ENCODE measurements at places on chromosomes 1 and 21. TPM values are rescaled to one million over a fixed set of nuclear protein-coding genes. Genes with fewer than 3 reads are reported as not detected.

Gene MCOLN2
- 10.8 TPM for total RNA-seq

Gene CASQ2
- 0.49 TPM for total RNA-seq

Gene BPNT1
- total RNA-seq, result 87.1 TPM

Gene CHD1L
- 34.5 TPM for total RNA-seq

Gene THAP3
- total RNA-seq, result 8.5 TPM

Gene KCNK2
- 0.34 TPM for total RNA-seq

Gene FBXO28
- total RNA-seq, result 31.5 TPM

Gene CD48
- 8.6 TPM for total RNA-seq

Gene S100A8
- 3.4 TPM for total RNA-seq

Gene CELA2A
- not detected for total RNA-seq

Gene NOS1AP
- total RNA-seq, result 14.3 TPM

Gene NGF
- total RNA-seq, result 1.6 TPM

Gene RNU1-2
- total RNA-seq, result 2,195 TPM

Gene PRR9
- not detected for total RNA-seq

GRCh38 chr1:19344372-19344810 is 32.3 kb downstream of the SLC66A1 start:
- DNase-seq, result peak; percentile 78

DNA sequence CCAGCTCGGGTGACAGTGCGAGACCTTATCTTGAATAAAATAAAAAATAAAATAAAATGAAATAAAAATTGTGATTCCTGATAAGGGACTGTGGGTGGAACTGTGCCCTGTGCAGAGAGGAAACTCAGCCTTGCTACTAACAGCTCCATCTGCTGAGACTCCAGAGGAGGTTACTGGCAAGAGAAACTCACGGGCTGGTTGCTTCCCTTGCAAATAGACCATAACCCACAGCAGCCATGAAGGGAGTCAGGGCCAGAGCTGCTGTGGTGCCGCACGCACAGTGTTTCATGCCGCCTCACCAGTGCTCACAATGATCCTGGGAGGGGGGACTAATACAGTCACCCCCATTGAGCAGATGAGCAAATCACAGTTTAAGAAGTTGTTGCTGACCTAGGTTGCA is 13.7 kb downstream of the ZBTB17 start:
- no peak for DNase-seq

- peak; percentile 71 for DNase-seq
These were observed 34.8 kb downstream of the CHAF1B start for GRCh38 chr21:36419996-36420395.

DNA sequence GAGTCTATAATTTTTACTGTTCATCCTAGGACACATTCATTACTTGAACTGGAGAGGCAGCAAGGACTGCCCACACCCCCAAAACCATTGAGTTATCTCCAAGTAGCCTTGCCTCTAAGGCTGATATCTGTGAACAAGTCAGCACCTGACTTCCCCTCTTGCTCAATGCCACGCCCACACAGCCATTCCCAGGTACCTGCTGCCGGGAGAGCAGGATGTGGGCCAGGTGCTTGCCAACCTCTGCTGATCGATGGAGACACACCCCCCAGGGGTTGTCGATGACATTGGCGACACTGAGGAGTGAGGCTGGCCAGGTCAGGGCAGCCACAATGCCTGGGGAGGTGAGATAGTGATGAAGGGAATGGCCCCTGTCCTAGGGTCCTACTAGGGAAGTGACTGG is 60.1 kb downstream of the TMCO4 start:
- no peak for DNase-seq

DNA sequence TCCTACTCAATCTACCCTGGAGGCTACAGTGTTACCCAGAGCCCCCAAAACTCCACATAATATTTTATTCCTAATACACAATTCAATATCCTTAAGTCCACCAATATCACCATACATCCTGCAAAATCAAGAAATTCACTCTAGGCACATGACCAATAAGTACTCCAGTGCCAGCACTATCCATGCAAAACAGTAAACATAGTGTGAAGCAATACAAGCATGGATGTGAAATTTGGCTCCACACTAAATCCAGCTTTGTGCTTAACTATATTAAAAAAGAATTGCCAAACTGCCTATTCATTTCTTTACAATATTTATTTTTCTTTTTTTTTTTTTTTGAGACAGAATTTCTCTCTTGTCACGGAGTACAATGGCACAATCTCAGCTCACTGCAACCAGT is 3.0 kb upstream of the MEAF6 start:
- DNase-seq, result no peak

GRCh38 chr1:204408602-204409001 is 3.0 kb downstream of the PPP1R15B start:
- DNase-seq, result no peak

GRCh38 chr1:165994107-165994506 is 166.7 kb downstream of the UCK2 start:
- no peak for DNase-seq

GRCh38 chr1:165328136-165328535 is 28.4 kb downstream of the LMX1A start:
- no peak for DNase-seq

- no peak for DNase-seq
These were observed 46.2 kb downstream of the COLGALT2 start for GRCh38 chr1:183991348-183991747.

GRCh38 chr1:64019818-64020217 is 183.6 kb upstream of the UBE2U start:
- peak; percentile 37 for DNase-seq

DNA sequence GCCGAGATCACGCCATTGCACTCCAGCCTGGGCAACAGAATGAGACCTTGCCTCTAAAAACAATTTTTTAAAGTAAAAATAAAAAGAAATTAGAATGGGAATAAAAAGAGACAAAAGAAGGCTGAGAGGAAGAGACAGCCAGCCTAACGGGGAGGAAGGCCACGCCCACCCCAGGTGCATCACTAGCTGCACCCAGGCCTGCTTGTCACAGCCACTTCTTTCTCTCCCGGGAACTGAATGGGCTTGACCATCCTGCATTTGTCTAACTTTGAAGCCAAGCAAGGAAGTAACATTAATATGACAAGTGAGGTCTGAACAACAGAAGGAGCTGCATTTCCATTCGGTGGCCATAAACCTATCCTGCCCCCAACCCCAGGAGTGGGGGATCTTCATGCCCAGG is 20.8 kb upstream of the EFNA1 start:
- no peak for DNase-seq

- no peak for DNase-seq
These were observed 7.2 kb downstream of the CNIH3 start for GRCh38 chr1:224623310-224623714.

- DNase-seq, result no peak
These were observed 21.6 kb downstream of the MAPKAPK2 start for GRCh38 chr1:206706298-206706791.

DNA sequence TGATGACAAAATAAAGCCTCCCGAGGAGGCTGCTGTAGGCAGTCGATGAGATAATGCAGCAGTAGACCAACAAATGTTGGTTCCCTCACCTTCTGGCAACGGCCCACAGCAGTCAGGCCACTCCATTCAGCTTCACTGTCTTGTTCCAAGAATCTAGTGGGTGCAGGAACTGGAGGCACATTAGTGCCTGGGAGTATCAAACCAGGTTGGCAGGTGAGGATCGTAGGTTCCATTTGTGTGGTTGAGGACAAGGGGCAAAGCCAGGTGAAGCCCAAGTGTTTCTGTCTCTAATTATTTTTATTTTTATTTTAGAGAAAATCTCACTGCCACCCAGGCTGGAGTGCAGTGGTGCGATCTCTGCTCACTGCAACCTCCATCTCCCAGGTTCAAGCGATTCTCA is 13.3 kb downstream of the FBXO2 start:
- no peak for DNase-seq

- DNase-seq, result no peak
These were observed 33.9 kb downstream of the DDR2 start for GRCh38 chr1:162666006-162666645.

GRCh38 chr1:14262637-14263036 is 335.8 kb upstream of the KAZN start:
- no peak for DNase-seq

- DNase-seq, result no peak
These were observed 51.0 kb downstream of the SYDE2 start for GRCh38 chr1:85149805-85150204.

DNA sequence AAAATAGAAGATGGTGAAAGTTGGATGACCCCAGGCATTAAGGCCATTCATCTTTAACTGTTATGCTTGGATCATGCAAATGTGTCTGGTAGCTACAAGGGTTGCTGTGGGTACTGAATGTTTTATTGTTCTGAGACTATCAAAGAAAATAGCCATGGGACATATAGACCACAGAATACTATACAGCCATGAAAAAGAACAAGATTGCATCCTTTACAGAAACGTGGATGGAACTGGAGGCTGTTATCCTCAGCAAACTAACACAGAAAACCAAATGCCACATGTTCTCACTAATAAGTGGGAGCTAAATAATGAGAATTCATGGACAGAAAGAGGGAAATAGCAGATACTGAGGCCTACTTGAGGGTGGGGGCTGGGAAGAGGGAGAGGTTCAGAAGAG is 249.0 kb downstream of the LTN1 start:
- DNase-seq, result no peak

GRCh38 chr1:79549201-79549600 is 542.7 kb upstream of the ADGRL4 start:
- no peak for DNase-seq

- DNase-seq, result no peak
These were observed 8.9 kb downstream of the BSND start for GRCh38 chr1:55007625-55008024.

DNA sequence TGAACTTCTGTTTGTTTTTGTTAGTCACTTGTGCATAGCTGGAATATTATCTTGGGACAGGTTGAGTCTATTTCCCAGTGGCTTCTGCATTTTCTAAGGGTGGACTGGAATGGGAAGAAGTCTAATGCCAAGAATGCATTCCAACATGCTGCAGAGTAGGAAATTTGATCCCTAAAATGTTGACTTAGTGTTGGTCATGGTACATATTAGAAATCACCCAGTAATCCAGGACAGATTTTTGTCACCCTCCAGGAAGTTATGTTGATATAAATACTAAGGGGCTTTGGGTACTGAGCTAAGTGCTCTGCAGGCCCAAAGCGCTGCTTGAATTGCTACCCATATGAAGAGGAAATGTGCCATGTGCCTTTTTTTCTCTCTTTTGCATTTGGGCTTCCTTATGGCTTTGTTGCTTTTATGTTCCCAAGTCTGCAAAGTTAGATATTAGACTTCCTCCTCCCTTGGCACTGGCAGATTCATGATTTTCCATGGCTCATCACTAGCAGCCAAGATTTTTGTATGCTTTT is 10.0 kb downstream of the ARID1A start:
- no peak for DNase-seq

DNA sequence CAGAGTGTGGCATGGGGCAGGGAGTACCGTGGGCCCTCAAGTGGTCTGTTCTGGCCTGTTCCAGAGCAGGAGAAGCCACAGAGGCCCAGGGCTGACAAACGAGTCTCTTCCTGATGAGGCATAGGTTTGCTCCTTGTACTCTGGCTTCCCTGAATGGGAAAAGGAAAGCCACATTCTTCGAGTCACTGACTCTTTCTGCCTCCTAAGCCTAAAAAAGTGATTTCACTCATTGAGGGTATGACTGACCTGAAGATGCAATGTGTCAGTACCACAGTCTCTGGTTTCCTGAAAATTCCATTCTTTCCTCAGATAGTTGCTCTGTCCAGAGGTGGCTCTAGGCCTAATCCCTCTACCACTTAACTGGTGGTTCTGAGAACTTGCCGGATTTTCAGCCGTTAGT is 92.3 kb downstream of the KCNN3 start:
- DNase-seq, result no peak

GRCh38 chr1:169890761-169891538 is 2.7 kb downstream of the SCYL3 start:
- DNase-seq, result peak; percentile 72

- DNase-seq, result no peak
These were observed 2.1 kb upstream of the B4GALT2 start for GRCh38 chr1:43976890-43977289.

- peak; percentile 89 for DNase-seq
These were observed 22.0 kb downstream of the FYB2 start for GRCh38 chr1:56797065-56797685.

GRCh38 chr21:43930848-43931375 is 65.9 kb downstream of the AGPAT3 start:
- no peak for DNase-seq

DNA sequence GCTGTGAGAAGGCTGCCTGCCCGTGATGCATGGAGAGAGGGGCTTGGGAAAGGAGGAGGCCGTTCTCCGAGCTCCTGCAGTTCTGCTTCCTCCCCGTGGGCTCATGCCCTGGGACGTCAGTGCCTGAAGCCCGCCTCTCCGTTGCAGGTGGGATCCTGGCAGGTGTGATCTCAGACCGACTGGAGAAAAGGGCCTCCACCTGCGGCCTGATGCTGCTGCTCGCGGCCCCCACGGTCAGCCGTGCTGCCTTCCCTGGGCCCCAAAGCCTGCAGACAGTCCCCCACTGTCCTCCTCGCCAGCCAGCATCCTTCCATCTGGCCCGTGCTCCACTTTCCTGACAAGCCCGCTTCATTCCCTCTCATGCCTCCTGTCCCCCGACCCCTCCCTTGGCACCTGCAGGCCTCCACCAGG is 50.9 kb downstream of the SLC37A1 start:
- DNase-seq, result no peak

DNA sequence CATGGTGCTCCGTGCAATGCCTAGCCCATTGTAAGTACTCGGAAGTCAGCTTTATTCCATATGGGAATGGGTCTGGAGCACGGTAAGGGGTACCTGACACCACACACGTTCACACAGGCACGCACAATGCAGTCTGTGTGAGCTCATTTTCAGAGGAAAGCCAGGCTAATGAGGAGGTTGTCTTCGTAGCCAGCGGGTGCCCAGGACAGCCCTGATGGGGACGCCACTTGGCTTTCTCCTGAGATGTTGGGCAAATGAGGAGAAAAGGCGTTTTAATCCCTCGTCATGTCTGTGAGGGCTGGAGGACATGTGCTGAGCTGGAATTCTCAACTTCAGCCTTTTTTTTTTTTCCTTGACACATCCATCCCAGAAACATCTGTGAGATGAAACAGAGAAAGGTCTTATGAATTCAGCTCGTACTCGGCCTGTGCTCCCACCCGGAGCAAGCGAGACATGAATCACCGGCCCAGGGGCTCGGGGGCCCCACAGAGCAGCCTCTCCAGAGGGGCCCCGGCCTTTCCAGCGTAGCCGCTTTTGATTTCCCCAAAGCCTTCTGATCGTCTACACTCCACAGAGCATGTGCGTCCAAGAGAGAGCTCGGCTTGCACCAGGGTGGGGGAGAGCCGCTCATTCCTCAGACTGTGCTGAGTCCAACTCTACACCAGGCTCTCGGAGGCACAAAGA is 125.1 kb downstream of the EPHB2 start:
- DNase-seq, result no peak

Data from mucosa of descending colon (tissue), 3 donors.